NCI-H524 treated with DMSO at 0.1 percent for 48 hours (cell line): ENCODE measurements at places on chromosomes 5 and 9.

DNA sequence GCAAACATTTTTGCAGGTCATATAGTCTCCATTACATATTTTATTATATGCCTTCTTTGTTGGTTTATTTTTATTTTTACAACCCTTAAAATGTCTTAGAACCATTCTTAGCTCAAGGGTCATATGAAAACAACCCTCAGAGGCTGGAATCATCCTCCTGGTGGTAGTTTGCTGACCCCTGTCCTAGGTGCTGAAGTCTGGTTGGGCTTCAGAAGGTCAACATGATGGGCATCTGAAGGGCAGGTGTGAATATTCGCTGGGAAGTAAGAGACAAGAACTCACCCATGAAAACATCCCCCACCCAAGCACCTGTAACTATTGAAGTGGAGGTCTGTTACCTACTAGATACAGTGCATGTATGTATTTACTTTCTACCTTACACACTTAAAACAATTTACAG, 75.4 kb downstream of the OSMR start:
- DNase-seq = no peak

DNA sequence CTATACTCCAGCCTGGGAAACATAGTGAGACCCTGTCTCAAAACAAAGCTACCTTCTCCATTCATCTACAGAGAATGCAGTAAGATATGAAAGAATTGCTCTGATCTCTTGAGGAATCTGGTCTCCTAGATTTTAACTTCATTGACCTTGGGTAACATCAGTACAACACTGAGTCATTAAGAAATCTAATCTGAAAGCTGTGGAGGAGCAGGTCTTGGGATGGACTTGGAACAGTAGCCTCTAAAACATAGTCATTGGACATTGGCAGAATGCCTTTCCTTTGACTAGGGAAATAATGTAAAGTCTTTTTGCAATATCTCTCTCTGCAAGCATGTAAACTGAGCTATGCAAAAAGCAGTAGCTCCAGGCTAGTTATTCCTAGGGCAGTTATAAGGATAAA, 58.1 kb downstream of the KCNN2 start:
- no peak for DNase-seq

DNA sequence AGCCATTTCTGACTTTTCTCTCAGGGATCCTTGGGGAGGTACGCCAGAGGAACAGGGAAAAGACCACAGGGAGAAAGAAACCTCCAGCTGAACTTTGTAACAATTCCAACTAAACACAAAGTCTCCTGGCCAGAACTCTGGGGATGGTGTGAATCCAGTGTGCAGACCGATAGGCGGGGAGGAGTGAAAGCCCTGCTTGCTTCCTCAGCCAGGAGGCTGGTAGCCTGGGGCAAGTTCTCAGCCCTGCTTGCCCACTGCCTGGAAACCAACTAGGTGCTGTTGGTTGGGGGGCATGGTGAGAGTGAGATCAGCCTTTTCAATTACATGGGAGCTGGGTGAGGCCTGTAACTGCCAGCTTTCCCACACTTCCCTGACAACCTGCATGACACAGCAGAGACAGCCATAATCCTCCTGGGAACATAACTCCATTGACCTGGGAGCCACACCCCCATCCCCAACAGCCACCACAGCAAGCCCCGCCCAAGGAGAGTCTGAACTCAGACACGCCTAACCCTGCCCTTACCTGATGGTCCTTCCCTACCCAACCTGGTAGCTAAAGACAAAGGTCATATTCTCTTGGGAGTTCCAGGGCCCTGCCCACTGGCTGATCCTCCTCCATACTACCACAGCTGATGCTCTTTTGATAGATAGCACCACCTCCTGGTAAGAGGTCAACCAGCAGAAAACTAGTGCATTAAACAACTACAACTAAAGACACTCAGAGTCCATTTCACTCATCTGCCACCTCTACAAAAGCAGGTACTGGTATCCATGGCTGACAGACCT, 100.1 kb upstream of the TNFAIP8 start:
- DNase-seq = no peak

GRCh38 chr9:4299005-4299795, 668 bp downstream of the GLIS3 start:
- no peak for DNase-seq

GRCh38 chr5:39825301-39825700, 400.5 kb upstream of the DAB2 start:
- no peak for DNase-seq

DNA sequence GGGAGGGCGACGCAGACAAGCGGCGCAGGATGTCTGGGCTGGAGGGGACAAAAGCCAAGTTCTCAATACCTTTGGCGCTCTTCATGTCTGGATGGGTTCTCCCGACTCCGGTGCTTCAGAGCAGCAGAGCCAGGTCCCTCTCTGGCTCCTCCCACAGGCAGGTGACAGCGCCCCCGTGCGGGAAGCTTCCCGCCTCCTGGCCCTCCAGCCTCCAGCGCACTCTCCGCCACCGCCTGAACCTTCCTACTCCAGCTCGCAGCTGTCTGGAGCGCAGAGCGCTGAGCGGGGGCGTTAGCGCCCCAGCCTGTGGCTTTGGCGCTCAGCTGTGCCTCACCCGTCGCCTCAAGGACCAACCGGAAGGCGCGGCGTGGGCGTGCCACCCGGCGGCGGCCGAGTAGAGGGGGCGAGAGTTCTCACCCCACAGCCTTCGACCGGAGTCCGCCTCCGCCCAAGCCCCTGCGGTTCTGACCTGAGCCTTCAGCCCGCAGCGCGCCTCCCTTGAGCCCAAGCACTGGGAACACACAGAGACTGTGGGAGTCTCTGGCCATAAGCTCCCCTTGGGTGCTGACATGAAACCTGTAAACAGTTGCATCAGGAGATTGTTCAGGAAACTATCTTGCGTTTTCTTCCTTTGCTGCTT, at the start of gene SLCO4C1:
Gene SLCO4C1 (minus strand): TSS at position 107 of the 640 bp plus-strand sequence. CDS start 22 bp downstream, at position 85.
- no peak for DNase-seq

- no peak for DNase-seq
Observed at GRCh38 chr9:95075700-95076099, 241.8 kb downstream of the FANCC start.

GRCh38 chr5:169791251-169791650, 154.2 kb downstream of the DOCK2 start:
- no peak for DNase-seq

DNA sequence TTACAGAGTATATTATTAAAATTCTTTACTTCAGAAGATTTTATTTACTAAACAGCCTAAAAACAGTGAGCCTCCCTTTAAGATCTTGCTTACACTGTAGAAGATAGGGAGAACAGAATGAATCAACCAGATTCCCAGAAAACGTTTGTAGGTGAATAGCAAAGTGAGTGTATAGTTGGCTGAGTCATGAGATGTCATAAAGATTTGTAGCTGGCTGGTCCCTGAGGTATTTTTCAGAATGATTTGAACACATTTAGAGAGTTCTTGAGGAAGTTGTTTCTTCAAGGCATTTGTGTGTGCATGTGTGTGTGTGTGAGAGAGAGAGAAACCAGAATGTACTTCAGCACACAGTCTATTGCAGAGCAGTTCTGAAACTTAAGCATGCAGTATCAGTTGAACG, 159.4 kb upstream of the PRR16 start:
- no peak for DNase-seq

DNA sequence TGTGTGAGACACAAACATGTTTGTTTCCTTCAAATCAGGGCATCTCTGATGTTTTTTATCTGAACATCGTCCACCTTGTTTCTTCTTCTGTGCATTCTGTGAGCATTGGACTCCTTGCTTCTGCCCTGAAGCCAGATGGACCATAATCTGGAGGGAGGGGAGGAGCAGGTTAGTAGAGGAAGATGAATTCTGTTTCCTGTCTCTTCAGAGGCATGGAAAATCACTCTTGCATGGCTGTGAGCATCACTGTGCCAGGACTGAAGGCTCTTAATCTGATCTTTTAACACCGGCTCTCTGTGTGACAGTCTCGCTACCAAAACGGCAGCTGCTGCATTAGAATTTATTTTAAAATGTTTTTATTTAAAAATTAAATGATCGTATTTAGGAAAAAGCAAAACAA, 43.3 kb downstream of the TLE4 start:
- no peak for DNase-seq

- DNase-seq = no peak
Observed at GRCh38 chr9:106875529-106875928, 12.6 kb downstream of the ZNF462 start.

- DNase-seq = no peak
Observed at GRCh38 chr5:125829349-125829748, 593.9 kb upstream of the GRAMD2B start.

DNA sequence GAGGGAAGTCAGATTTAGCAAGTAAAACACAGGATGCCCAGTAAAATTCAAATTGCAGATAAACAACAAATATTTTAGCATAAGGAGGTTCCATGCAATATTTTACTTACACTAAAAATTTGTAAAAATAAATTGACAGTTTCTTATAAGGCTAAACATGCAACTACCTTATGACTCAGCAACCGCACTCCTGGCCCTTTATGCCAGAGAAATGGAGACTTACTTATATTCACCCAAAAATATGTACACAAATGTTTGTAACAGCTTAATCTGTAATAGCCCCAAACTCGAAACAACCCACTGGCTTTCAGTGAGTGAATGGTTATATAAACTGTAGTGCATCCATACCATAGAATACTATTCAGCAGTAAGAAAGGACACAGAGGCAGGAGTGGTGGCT, 28.6 kb upstream of the TRIM14 start:
- no peak for DNase-seq

- no peak for DNase-seq
Observed at GRCh38 chr5:2582106-2582505, 169.4 kb downstream of the IRX2 start.

GRCh38 chr9:101229606-101230005, 155.2 kb downstream of the BAAT start:
- DNase-seq = no peak

DNA sequence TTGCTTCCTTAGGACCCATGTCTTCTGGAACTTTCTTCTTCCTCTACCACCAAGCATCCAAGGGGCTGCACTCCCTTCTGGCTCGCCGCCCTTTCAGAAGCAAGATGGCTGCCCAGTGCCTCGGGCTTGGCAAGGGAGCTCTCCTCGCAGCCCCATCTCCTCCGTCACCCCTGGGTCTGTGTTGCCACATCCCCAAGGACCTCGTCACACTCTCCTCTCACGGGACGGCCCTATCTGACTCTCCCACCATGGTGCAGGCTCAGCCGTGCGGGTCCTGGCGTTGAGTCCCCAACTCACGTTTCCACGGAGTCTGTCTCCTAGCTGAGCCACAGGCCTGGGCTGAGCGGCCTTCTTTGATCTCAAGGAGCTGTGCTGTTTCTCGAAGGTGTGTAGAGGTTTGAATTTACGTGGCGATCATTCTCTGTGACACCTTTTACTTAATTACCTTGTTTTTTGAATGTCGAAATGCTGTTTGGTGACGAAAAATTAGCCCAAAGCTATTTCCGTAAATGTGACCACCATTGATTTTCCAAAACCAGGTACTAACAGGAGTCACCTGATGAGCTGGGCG, 15.0 kb upstream of the SCGB3A1 start:
- DNase-seq = no peak

DNA sequence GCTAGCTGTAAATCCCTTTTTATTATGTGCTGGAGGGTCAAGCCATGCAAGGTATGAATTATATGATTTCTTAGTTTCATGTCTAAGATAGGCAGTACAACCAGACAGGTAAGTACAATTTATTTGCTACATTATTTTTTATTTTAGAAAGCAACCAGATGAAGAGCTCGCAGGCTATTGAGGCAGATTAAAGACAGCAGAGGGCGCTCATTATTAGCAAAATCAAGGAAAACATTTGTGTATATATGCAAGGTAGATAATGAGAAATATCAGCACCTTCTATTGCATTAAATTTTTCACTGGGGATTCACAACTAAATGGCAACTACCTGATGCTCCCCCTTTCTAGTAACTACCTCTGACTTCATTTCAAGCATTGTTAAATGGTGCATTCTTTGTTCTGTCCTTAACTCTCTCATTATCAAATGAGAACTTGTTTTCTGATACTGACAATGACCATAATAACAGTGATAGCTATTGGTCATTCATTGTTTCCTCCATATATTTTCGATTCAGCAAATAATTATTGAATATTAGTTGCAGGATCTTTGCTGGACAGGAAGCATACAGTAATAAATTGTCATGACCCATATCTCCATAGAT, 8.6 kb downstream of the SCGB3A2 start:
- DNase-seq = no peak

DNA sequence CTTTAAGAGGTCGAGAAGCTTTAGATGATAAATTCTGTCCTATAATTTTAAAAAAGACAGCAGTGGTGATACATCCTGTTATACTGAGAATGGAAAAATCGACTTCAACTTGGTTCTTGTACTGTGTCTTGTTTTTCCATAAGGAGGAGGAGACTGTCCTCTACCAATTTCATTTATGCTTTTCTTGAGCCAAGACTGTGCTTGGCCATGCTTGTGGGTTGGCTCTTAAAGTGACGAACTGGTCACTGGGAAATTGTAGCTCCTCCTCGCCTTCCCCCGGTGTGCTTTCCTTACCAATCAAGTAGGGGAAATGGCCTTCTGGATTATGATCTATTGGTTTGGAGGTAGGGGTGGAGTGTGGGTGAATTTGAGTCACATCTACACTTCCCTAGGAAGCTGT, 67.1 kb upstream of the HSPB3 start:
- DNase-seq = no peak

GRCh38 chr5:173399851-173400250, 71.6 kb upstream of the STC2 start:
- DNase-seq = no peak

- DNase-seq = no peak
Observed at GRCh38 chr5:40784916-40785315, 13.3 kb downstream of the PRKAA1 start.

GRCh38 chr5:140207250-140207964, 32.4 kb downstream of the CYSTM1 start:
- no peak for DNase-seq

DNA sequence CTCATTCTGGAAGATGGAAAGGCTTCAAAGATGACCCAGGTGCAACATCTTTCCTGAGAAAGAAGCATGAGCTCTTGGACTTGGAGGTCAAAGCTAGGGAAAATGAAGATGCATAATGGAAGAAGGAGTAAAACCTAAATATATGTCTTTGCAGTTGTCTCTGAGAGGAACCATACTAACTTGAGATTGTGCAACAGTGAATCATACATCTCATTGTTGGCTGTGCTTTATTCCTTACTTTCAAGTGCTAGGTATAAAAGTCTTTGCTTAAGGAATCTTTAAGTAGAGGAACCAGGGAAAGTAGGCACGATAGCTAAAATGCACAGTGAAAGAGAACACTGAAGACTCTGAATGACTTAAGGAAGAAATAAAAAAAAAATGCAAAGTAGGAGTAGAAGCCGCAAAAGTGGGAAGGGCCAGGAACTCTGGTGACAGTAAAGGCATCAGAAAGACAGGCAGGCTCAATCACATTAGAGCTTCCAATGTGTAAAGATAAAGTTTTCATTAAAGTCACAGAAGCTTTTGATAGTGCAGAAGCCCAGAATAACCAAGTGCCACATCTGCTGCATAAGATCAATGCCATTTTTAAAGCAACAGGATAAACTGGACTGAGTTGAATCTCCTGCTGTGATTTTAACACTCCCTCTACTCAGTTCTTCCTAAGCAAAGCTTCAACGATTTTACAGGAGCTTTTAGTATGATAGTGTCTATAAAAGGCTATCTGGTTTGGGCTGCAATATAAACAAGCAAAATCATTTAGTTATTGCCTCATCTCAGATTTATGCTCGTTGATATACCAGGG, 432.3 kb upstream of the EDIL3 start:
- no peak for DNase-seq

- DNase-seq = no peak
Observed at GRCh38 chr9:84819491-84819991, 150.0 kb downstream of the NTRK2 start.

- no peak for DNase-seq
Observed at GRCh38 chr9:38311382-38312270, 80.9 kb upstream of the ALDH1B1 start.
